NCI-H524 (cell line): ENCODE measurements at places on chromosomes 5 and 9.

DNA sequence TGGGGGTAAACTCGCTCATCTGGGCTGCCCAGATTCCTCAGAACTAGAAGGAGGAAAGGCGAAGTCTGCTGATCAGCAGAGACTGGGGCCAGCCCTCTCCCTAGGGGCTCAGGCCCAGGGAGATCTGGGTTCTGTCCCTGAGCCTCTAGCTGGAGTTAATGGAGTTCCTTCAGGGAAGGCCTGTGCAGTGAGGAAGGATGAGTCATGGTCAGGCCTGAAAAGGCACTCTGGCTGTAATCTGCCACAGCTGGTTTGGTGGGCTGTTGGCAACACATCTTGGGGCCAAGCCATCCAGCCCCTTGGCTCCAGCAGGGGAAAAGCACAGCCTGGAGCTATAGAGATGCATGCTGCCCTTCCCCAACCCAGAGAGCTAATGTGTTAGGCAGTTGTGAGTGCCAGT lies 459.6 kb downstream of the PRELID2 start:
- no peak for DNase-seq

GRCh38 chr5:112385566-112385965 lies 33.5 kb downstream of the EPB41L4A start:
- DNase-seq, result no peak

DNA sequence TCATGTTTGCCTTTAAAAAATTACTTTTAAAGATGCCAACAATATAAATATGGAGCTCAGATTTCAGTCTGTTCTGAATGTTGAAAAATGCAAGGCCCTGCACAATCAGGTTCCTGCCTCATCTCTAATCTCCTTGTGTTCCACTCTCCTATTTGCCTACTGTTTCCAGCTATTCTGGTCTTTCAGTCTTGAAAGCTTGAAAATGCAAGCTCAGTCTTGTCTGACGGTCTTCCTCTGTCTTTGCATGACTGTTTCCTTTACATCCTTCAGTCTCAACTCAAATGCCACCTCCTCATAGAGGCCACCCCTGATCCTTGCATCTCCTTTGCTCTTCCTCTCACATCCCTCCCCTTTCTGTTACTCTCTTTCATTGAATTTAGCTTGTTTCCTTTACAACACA lies 354.9 kb downstream of the KIF4B start:
- DNase-seq, result no peak

DNA sequence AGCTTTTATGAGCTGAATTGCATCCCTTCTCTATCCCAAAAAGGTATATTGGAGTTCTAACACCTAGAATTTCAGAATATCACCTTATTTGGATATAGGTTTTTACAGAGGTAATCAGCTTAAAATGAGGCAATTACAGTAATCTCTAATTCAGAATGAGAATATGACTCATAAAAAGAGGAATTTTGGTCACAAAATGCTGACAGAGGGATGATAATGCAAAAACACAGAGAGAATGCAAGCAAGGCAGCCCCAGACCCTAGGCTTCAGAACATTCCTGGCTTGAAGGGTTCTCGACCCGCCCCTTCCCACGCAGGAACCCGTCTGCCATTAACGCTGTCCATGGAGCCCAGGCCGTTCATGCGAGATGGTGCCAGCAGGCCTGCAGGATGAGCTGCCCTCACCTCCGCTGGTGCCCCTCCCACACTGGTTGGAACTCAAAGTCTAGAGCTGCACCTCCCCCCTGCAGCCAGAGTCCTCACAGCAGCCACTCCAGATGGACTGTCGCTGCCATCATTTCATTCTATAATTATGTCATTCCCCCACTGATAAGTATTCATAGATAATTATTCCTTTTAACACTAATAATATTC lies 1173.4 kb upstream of the ACO1 start:
- peak; percentile 83 for DNase-seq

DNA sequence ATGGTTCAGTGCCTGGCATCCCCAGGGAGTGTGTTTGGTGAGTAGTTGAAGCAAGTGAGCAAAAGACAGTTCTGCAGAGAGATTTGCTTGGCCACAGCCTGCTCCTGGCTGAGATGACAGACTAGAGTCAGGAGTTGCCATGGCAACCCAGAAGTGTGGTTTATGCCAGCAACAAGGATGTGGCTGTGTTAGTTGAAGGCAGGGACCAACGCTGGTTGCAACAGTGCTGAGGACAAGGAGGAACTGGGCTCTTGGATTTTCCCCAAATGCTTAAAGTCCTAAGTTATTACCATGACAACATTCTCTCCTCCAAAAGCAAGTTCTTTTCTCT lies 2.7 kb downstream of the NXNL2 start:
- peak; percentile 18 for DNase-seq

- no peak for DNase-seq
Measured at GRCh38 chr9:136551401-136552116, 5.7 kb upstream of the NOTCH1 start.

- no peak for DNase-seq
Measured at GRCh38 chr9:112535301-112535700, 48.7 kb downstream of the KIAA1958 start.

DNA sequence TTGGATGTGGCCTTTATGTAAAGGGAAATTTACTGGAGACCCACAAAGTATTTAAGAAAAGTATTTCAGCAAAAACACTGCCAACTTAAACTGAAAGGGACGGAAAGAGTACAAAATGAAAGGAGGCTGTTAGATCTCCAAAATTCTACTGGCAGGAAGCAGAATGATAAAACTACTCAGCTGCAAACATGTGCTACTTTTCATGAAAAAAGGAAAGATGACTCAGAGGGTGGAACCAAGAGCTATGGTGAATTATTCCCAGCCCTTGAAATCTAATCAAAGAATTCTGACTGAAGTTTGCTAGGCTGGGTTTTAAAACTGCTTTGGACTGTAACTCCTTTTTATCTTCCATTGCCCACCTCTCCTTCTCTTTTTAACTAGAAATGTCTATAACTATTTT lies 58.6 kb upstream of the ZBED3 start:
- no peak for DNase-seq

GRCh38 chr5:10333154-10334006 lies 20.1 kb upstream of the MARCHF6 start:
- peak; percentile 38 for DNase-seq

DNA sequence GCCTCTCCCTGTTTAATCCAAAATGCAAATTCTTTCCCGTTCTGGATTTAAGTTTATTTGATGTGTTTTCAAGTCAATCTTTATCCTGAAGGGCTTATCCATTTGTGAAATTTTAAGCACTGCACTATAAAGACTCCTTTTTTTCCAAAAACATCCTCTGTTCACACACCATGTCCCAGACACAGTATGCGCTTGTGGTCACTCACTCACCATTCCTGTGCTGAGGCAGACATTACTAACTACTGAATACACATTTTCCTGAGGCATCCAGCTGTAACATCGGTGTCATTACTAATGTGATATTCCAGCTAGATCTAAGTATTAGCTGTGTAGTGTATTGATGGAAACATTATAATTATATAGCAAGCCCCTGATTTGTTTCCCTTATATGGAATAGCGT lies 298.4 kb downstream of the KCTD16 start:
- no peak for DNase-seq

GRCh38 chr9:14813336-14814248 lies 91.1 kb upstream of the CER1 start:
- DNase-seq, result no peak

DNA sequence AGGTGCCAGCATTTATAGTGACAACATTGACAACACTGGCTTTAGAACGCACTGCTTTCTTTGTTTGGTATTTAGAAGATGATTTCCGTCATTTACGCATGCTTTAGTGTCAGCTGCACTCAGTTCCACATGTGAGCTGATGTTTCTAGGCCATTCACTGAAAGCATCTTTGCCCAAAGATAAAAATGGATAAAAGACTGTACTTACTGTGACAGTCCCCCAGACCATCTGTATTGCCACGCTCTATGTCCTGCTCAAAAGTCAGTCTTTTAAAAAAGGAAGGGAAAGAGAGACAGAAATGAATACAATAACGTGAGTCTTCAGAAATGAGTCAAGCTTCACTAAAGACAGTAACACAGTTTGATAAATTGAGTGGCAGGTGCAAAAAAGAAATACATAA lies 99.3 kb downstream of the SEMA6A start:
- no peak for DNase-seq

DNA sequence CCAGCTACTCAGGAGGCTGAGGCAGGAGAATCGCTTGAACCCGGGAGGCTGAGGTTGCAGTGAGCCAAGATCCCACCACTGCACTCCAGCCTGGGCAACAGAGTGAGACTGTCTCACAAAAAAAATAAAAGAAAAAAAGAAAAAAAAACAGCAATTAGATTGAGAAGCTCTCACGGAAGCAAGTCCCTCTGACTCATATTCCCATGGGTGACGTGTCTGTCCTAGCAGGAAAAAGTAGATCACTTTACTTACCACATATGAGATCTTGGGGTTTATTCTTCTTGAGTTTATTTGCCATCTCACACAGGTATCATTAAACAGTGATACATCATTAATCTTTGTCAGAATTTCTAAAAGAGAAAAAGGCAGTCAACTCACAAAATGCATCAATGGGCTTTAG lies 62.6 kb downstream of the SUSD1 start:
- no peak for DNase-seq

- no peak for DNase-seq
Measured at GRCh38 chr5:73154208-73155006, 18.6 kb upstream of the TMEM174 start.

DNA sequence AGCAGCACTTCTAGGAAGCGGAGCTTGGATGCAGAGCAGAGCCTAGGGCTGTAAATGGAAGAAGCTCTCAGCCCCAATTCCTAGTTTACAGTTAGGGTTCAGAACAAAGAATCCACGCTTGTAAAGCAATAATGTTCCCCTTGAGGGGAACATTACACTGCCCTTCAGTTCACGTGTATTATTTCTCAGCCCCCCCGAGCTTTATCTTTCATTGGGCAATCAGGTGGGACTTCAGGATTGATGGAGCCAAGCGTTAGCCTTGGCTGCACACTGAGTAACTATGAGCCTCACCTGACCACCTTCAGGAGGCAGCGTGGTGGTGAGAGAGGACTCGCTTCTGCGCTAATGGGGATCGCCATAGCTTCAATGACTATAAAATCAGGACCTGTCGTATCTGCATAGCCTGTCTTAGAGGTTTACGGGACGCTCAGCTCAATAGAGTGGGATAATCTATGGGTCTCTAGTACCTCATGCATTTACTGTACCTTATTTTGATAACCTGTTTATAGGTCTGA lies 157.0 kb upstream of the RASEF start:
- DNase-seq, result no peak

DNA sequence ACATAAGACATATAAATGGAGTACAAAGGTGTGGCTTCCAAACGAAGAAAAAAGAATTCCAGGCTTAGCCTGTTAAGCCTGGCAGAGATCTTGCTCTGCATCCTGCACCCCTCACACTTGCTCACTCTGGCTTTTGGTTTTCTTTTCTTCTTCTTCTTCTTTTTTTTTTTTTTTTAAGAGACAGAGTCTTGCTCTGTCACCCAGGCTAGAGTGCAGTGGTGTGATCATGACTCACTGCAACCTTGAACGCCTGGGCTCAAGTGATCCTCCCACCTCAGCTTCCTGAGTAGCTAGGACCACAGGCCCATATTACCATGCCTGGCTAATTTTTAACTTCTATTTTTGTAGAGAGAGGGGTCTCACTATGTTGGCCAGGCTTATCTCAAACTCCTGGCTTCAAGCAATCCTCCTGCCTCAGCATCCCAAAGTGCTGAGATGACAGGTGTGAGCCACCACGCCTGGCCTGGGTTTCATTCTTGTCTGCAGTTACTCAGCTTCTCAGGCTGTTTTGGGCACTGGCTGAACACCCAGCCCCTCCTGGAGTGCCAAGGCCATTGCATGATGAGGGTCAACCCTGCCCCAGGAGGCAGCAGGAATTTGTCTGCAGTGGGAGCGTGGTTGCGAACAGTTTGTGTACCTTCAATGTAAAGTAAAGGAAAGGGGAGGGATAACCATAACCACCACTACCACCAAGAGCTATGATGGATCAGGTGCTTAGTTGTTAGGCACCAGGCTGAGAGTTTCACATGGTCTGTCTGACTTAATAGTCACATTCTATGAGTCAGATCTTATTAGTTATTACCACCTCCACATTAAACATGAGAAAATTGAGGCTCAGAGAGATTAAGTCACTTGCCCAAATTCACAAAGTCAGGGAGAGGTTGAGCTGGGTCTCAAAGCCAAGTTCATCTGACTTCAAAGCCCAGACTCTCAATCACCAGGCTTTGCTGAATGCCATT lies 219.2 kb upstream of the PANK3 start:
- DNase-seq, result no peak

- no peak for DNase-seq
Measured at GRCh38 chr5:138263581-138263980, 10.8 kb downstream of the GFRA3 start.

GRCh38 chr5:94181895-94182294 lies 436.5 kb downstream of the KIAA0825 start:
- peak; percentile 9 for DNase-seq

DNA sequence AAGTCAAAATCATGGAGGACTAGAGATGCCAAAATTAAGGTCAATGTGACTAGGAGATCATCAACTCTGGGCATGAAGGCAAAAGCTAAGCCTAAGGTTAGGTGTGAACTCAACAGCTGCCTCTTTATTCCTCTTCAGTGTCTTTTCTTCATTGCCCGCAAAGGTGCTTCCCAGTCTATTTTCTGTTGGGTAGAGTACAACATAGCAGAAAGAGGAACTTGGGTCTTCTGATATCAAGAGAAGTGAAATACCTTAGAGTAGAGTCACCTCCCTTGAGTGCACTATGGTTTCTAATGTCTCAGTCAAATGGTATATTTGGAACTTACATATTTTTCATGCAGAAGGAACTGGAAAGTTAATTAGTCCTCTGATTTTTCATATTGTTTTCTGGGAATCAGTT lies 122.5 kb upstream of the GRIN3A start:
- DNase-seq, result no peak

GRCh38 chr5:14665101-14665822 lies 744 bp downstream of the OTULIN start:
- DNase-seq, result peak; percentile 40

DNA sequence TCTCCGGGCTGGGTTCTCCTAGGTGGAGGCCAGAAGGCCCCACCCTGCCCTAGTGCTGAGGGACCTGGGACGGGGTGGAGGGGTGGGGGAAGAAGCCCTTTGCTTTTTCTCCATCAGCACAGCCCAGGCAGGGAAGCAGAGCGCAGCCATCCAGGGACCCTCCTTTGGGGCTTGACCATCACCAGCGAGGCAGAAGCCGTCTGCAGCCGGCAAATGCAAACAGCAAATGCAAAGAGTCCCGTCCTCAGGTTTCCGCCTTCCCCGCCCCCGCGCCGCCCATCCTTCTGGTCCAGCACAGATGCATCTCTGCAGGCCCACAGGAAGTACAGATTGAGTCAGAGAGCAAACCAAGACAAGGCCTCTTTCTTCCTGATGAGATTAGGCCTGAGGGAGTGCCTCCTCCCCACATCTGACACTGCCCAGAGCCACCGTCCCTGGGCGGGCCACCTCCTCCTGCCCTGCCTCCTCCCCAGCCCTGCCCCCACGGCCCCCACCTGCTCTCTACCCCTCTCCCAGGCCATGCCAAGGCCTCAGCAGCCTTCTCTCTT lies 23.4 kb downstream of the CORO2A start:
- DNase-seq, result peak; percentile 83

- no peak for DNase-seq
Measured at GRCh38 chr5:81428861-81429260, 34.9 kb upstream of the ACOT12 start.
